ENCODE measurements at places on chromosomes 2 and 18.

DNA sequence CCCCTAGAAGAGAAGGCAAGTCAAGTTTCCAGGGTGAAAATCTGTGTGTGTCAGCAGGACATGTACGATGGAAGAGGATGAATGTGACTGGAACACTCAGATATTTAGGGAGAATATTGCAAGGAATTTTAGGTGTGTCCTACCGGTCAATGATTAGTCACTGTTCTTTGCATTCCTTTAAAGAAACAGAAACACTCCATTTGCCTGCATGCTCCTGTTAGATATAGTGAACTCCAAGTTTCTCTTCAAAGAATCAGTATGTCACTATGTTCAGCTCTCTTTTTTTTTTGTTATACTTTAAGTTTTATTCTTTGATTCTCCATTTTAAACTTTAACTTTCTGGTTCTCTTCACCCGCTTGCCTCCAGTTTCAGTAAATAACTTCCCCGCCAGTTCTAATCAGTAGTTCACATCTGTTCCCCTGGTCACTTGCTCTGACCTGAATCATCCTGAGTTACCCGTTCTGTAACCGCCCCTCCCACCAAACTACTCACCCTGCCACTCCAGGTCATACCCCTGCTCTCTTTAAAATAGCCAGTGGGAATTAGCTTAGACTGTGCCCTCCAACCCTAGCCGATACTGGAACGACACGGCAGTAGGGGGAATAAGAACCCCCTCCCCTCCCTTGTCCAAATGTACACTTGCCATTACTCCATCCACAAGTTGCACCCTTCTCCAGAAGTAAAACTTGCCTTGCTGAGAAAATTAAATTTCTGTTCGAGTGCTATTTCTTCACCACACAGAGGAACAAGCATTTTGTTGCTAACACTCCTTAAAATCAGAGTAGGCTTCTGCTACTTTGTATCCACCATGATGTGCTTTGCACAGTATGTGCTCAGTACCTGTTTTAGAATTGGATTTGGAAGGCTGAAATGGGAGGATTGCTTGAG lies 268.4 kb downstream of the METTL4 start:
- DNase-seq, result peak; percentile 15

DNA sequence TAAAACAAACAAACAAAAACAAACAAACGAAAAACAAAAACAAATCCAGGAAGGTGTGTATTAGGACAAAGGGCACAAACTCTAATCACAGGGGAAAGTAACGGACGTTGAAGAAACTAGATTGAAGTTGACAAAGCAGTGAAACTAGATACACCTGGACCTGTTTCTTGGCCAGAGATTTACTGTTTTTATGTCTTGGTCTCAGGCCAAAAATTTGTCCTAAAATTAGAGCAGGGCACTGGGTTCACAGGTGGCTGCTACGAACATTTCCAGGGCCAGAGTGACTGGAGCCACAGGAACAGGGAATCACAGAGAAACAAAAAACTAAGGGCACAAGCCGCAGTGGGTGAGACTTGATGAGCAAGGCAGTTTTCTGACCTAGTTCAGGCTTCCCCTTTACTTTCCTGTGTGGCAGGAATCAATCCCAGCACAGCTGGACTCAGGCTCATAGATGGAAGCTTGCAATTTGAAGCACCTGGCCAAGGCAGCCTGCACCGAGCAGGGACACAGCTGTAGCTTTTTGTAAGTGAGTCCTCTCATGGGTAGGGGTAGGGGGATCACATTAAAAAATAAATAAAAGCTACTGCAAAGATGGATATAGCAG lies 329.4 kb downstream of the DLGAP1 start:
- DNase-seq, result no peak

DNA sequence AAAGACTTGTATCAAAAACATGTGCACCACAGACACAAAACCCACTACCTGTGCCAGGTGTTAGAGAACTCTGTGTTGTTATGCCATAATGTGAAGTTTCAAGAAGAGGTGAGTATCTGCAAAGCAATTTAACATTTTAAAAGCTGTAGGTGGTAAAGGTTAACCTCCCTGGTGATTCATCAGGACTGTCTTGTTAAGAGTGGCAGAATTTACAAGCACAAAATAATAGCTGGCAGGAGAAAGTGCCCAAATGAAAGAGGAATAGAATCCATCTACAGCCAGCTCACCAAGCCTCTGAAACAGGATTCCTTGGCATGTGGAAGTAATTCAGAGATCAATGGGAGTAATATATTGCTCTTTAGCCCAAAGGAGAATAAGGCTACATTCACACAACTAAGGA lies 230.7 kb downstream of the AFF3 start:
- no peak for DNase-seq

DNA sequence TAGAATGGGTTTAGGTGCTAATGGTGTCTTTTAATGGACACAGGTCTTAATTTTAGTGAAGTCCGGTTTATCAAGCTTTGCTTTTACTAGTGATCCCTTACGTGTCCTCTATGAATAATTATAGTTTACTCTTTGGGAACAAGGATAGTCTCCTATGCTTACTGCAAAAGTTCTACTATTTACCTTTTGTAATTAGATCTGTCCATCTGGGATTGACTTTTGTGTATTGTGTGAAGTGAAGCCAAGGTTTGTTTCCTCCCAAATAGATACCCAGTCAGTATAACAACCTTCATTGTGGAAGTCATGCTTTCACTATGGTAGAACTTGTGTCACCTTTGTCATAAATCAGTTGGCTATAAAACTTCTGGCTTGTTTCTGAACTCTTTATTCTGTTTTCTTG lies 740.9 kb upstream of the CRIM1 start:
- DNase-seq, result no peak

- no peak for DNase-seq
Measured at GRCh38 chr18:50008306-50008705, 186.6 kb downstream of the MYO5B start.

- no peak for DNase-seq
Measured at GRCh38 chr18:59671551-59671950, 25.7 kb downstream of the CCBE1 start.

DNA sequence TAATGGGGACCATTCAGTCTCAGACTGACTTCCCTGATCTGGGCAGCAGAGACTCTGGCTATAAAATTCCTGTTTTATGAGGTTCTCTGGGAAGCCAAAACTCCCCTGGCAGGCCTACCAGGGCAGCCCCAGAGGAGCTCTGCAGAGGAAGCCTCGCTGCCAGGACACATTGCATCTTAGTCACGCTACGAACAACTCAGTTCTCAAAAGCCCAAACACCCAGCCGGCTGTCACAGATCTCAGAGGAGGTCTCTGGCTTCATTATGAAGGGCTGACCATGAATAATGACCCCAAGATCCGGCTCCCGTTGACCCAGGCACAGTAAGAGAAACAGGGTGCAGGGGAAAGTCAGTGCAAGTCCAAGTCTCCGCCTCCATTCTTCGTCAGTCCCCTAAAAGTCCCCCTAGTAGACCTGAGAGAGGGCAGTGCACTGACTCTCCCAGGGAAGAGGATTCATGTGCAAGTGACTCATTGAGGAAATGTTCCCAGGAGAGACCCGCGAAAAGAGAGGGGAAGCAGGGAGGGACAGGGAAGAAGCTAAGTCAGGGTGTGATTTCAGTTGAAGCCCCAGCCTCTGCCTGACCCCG lies 212.3 kb downstream of the CYP26B1 start:
- DNase-seq, result no peak

GRCh38 chr2:199922856-199923255 lies 11.8 kb downstream of the C2orf69 start:
- no peak for DNase-seq

- DNase-seq, result no peak
Measured at GRCh38 chr18:77098029-77098428, 34.6 kb downstream of the MBP start.

DNA sequence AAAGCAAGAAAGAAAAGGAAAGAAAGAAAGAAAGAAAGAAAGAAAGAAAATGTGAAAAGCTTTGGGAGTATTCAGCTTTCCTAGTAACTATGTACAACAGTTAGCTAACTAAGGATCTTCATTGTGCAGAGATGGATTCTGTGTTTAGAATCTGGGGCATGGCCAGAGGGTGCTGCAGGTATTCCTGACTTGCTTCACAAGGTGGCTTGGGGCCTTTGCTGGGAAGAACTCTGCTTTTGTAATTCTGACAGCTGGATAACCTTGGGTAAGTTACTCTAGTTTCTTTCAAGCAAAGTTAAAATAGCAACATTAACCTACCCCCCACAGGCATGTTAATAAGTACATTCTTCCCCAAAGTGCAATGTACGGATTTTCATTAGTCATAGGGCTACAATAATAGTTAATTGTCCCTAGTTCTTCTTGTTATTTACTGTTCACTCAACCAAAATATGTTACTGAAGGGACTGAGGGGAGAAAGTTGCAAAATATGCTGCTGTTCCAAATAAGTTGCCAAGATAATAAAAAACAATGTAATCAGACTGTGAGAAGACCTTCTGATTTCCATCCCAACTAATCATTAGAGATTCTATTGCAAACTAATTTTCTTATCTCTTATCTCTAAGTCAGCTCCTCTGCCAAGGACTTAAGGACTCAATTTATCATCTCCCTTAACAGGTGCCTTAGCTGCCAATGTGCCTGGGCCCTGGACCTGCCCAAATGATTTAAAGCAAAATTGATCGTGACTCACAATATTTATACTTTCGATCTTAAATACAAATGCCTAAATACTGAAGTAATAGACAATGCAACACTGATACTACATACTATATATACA lies 50.3 kb downstream of the SERPINB8 start:
- no peak for DNase-seq

- no peak for DNase-seq
Measured at GRCh38 chr2:54572636-54573536, 116.8 kb downstream of the SPTBN1 start.

- DNase-seq, result no peak
Measured at GRCh38 chr2:207750345-207750744, 19.4 kb downstream of the FZD5 start.

- DNase-seq, result no peak
Measured at GRCh38 chr2:104654811-104655210, 199.1 kb upstream of the POU3F3 start.

GRCh38 chr2:157443795-157444640 lies at the start of gene CYTIP:
Gene CYTIP (minus strand): TSS chr2:157444089. CDS start chr2:157444020, 69 bp downstream.
- no peak for DNase-seq

DNA sequence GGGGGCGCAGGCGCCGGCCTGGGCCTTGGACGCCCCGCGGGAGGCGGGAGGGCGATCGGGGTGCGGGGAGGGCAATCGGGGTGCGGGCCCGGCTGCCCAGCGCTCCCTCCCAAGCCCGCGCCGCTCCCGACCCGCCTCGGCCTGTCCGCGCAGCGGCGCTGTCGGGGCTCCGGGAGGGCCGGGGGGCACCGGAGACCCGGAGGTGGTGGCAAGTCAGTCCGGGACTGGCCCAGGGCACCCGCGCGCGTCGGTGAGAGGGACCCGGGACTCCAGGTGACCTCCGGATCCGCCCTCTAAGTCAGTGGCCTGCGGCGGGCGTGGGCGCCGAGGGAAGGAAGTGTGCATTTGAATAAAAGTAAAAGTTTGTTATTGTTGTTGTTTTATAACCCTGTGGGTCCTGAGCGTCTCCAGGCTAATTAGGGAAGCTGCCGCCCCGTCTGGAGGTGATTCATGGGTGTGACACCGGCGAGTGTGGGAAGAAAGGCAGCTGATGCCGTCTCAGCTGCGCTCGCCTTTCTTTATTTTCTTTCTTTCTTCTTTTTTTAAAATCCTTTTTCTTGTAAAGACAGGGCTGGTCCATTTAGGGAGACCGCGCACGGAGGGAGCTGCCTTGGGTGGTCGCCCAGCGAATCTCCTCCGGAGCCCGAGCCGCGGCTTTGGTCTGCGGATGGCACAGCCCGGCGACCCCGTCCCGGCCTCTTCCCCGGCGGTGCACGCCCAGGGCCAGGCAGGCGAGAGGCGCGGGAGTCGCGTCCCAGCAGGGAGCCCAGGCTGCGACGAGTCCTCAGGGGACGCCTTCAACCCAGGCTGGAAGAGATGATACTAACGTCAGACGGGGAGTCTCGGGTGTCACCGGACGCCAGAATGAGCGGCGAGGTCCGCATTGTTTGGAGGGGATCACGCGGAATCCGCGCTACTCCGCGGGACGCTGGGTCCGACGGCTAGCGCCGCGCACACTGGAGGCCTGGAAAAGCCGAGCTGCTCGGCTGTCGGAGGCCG lies 627 bp upstream of the CRACDL start:
- DNase-seq, result peak; percentile 71

GRCh38 chr18:9827793-9828505 lies 57.8 kb upstream of the TXNDC2 start:
- DNase-seq, result no peak

- DNase-seq, result no peak
Measured at GRCh38 chr2:47037678-47038077, 117.4 kb downstream of the STPG4 start.

DNA sequence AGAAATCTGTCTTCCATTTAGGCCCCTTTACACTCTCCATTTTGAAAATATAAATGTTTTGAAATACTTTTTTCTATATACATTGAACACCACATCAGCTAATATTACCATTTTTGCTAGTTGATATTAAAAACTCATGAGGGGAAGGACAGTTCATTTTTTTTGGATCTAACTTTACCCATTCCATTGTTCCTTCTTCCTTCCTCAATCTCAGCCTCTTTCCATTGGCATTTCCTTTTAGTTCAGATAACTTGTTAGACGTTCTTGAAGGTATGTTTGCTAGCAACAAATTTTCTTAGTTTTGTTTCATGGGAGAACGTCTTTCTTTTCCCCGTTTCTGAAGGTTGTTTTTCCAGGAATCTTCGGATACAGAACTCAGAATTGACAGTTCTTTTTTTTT lies 759.0 kb downstream of the SOCS6 start:
- no peak for DNase-seq

- no peak for DNase-seq
Measured at GRCh38 chr18:799943-800342, 12.1 kb downstream of the YES1 start.

GRCh38 chr18:44474591-44474990 lies 206.1 kb upstream of the SETBP1 start:
- no peak for DNase-seq

GRCh38 chr2:29627279-29627711 lies 294.1 kb downstream of the ALK start:
- no peak for DNase-seq

DNA sequence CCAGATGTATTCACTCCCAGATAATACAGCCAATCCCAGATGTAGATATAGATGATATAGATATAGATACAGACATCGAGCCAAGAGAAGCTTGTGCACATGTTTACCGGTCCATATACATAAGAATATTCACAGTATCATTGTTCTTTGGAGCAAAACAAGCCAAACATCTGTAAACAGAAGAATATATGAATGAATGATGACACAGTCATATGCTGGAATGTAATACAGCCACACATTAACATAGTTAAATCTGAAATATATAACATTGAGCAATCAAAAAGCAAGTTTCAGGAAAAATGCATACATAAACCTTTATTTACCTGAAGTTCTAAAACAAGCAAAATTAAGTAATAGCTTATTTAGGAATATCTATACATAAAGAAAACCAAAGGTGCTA lies 182.5 kb downstream of the TXNL1 start:
- DNase-seq, result no peak

- DNase-seq, result no peak
Measured at GRCh38 chr2:238132463-238133450, 5.7 kb upstream of the KLHL30 start.

All from HuH-7 (cell line).